ENCODE measurements at places on chromosomes 16 and 17.

GRCh38 chr17:55524440-55525220 lies 13.4 kb upstream of the SMIM36 start:
- no peak for DNase-seq

DNA sequence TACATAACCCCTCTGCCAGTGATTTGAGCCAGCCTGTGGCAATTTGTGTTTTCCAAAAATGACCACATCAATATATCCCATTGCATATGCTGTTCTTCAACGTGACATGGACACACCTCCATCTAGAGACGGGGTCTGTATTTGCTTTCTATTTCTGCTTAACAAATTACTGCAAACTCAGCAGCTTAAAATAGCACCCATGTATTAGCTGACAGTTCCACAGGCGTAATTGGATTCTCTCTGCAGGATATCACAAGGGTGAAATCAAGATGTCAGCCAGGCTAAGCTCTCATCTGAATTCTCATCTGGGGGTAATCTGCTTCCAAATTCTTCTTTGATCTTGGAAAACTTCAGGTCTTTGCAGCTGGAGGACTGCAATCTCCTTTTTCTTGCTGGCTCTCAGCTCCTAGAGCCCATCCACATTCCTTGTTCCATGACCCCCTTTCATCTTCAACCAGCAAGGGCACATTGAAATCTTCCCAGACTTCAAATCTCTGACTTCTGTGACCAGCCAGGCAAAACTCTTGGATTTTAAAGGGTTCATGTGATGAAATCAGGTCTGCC lies 8.2 kb downstream of the KRT9 start:
- no peak for DNase-seq

GRCh38 chr17:70687421-70687820 lies 518.1 kb downstream of the KCNJ2 start:
- DNase-seq = no peak

- DNase-seq = no peak
These were observed 295.3 kb downstream of the SOX9 start for GRCh38 chr17:72416054-72416675.

DNA sequence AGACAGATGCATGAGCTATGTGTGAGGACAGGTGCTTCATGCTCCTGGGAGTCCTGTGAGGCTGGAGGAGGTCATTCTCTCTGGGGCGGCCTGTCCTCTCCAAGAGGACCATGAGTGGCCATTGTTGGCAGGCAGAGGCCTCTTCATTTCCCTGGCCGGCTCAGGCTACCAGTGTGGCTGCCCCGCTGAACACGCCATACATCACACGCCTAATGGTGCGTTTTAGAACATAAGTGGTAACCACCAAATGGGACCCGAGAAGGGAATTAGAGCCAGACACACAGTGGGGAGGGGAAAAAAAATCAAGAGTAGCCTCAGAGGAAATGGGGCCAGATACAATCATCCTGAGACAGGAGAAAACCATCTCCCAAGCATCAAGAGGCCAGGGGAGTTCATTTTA lies 140.0 kb downstream of the SPACA3 start:
- DNase-seq = no peak

GRCh38 chr17:17298108-17298507 lies 5.1 kb upstream of the NT5M start:
- no peak for DNase-seq

GRCh38 chr16:30053376-30054015 lies 12.1 kb upstream of the ALDOA start:
- DNase-seq = no peak

GRCh38 chr16:85068746-85069145 lies 41.2 kb downstream of the KIAA0513 start:
- no peak for DNase-seq

DNA sequence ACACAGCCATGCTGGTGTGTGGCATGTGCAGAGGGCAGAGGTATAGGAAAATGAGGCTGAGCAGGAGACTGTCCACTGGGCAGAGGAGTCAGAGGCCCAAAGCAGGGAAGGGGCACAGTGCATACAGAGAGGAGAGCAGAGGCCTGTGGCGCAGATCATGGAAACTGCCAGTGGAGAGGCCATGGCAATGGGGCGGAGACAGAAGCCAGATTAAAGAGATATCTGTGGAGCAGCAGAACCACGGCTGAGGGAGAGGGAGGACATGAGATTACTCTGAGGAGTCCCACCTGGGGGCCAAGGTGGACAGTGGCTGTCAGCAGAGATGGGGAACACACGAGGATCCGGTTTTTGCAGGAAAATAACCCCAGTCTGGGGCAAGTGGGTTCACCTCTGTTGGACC lies 43.3 kb downstream of the RANBP10 start:
- no peak for DNase-seq

- no peak for DNase-seq
These were observed 124.2 kb upstream of the KCNJ16 start for GRCh38 chr17:69950701-69951418.

- DNase-seq = no peak
These were observed 223.2 kb upstream of the FOXF1 start for GRCh38 chr16:86286991-86287663.

GRCh38 chr16:9115277-9115676 lies 23.8 kb downstream of the HAPSTR1 start:
- no peak for DNase-seq

DNA sequence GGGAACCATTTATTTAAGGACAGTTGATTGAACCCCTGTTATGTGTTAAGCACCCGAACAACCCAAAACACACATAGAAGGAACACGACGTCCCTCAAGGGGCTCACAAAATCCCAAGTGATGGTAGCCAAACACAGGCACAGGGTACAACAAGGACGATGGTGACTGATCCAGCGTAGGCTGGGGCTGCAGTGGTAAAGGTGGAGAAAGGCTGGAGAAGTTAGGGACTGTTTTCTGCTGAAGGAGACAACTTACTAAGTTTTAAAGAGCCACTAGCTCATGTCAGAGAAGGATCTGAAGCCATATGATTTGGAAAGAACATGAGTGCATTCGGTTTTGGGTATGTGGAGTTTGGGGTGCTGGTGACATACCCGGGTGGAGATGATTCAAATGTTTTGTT lies 229.6 kb upstream of the TNRC6C start:
- no peak for DNase-seq

Measured in Panc1 (cell line).